ENCODE measurements at places on chromosomes 11 and 22.

DNA sequence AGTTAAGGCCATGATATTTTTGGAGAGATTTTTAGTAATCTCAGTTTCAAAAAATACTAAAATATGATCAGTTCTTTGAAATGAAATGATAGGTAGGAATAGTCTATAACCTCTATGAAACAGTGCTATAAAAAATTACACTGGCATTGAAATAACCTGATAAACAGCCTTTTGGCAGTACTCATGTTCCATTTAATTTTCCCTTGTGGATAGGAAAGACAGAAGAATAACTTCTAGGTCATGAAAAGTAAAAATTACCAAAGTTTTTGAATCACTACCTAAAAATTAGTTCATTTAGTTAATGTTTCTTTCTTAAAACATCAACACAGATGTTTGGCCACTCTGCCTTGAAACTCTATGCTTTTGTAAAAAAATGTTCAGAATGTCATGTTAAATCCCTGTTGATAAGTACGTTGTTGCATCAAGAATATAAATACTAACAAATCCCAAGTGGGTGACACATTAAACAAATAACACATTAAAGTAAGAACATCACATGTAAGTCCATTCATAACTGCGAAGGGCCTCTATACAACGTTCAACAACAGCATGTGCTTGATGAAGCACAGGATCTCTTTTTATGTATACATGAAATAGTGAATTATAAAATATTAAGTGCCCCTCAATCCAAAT, 290.2 kb downstream of the SWAP70 start:
- no peak for DNase-seq

DNA sequence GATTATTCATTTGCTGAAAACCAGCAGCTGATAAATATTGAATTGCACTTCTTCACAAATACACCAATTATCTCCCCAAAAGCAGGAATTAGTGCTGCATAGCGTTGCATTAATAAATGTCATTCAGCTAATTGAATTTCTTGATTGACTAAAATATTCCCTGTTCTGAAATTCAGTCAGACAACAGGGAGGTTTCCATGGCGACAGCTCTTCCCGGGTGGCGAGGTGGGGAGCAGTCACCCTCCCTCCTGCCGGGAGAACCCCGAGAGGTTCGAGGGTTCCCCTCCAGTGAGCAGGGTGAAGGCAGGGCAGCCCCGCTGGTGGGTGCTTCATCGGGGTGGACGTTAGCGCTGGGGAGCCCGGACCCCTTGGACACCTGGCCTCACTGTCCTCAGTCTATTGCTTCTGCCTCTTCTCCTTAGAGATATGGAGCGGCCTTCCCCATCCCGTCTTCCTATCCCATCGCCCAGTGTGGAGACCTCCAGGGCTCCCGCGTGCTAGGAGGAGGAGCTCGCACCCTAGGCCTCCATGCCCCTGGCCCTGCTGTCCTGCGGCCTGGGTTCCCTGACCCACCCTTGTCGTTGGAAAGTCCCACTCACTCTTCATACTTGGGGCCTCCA, 983.5 kb downstream of the BRD1 start:
- DNase-seq, result no peak

- no peak for DNase-seq
Measured at GRCh38 chr22:37417677-37418348, 9.5 kb downstream of the ELFN2 start.

GRCh38 chr11:45431046-45432018, 145.2 kb upstream of the SYT13 start:
- DNase-seq, result no peak

GRCh38 chr11:2293984-2294925, 7.5 kb downstream of the C11orf21 start:
- DNase-seq, result no peak

DNA sequence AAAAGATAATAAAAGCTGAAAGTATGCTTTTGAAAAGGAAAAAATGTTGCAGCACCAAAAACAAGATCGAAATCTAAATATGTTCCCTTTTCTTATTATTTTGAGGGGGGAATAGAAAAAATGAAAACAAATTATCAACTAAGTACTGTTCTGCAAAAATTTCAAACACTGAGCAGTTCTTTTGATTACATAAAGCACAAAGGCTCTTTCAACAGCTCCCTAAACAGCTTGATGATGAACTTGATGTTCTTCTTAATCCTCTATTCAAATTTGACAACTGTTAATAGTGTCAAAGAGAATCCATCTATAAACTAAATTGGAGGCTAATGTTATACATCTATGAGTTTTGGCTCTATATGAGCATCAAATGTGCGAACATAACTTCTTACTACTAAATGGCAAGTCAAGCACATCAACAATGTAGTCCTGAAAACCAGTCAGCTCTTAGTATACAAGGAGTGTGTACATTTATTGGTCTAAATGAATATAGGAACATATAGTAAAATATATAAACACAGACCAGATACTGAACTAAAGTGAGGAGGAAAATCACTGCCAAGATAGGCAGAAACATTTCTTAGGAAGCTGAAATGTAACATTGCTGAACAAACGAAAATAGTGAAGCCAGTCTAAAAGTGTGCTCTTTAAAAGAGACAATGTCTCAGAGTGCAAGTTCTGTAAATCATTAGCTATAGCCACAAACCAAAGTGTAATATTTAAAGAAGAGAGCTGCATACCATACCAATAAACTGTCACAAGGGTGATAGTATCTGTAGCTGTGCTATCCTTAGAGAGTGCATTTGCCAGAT, 94.3 kb downstream of the SOX6 start:
- no peak for DNase-seq

DNA sequence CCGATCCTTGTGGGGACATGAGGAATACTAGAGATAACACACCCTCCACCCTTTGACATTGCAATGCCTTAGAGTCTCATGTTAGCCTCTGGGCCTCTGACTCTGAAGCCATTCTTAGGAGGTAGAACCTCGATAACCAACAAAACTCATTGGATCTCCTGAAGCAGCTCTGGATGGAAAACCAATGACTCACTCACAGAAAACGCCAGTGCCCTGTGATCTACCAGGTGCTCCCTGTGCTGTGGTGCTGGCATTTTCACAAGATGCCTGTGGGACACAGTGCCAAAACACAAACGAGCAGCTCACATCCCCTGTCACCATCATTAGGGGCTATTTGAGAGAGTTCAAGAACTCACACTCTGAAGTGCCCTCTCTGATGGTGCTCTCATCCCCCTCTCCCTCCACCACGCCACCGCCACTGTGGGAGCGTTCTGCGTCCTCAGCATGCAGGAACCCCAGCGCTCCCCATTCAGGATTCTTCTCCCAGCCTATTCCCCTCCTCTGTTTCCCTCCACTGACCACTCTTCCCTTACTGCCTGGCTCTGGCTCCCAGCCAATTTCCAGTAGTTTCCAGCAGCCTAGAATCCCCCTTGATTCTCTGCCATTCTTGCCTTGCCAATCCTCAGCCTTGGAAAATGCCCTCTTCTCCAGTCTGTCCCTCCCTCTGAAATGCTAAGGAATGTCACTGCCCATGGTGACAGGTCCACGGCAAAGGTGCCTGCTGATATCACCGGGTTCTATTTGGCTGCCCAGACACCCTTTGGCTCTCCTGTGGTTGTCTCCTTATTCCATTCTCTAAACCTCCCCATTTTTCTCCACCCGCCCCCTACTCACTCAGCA, 4.7 kb upstream of the POLD4 start:
- DNase-seq, result no peak

DNA sequence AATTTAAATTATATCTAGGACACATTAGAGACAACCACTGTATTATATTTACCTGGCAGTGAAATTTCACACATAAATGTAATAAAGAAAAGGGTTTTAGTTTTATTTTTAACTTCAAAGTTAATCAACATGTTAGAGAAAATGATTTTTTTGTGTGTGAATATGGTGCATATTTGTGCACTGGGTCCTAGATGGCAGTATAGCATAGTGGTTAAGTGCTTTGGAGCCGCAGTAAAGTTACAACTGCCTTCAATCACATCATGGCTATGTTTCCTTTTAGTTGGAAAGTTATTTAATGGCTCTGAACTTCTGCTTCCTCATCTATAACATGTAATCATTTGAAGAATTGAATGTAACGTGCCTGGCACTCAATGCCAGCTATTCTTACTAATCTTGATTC, 108.9 kb upstream of the DDI1 start:
- DNase-seq, result no peak

GRCh38 chr22:43681731-43682360, 130.3 kb downstream of the EFCAB6 start:
- no peak for DNase-seq

DNA sequence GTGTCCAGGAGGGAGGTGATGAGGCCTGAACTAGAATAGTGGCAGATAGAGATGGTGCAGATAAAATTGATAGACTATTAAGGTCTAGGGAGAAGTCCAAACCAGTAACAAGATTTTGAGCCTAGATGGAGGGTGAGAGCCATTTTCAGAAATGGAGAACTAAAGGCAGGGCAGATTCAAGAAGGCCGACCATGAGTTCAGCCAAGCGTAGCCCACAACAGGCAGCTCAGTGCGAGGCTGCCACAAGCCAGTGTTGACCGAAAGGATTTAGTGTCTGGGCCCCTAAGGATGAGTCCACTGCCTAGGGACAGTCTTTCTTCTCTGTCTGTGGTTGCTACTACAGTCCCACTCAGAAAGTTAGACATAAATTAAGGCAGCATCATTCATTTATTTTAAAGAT, 51.7 kb downstream of the PPP2R1B start:
- DNase-seq, result no peak

DNA sequence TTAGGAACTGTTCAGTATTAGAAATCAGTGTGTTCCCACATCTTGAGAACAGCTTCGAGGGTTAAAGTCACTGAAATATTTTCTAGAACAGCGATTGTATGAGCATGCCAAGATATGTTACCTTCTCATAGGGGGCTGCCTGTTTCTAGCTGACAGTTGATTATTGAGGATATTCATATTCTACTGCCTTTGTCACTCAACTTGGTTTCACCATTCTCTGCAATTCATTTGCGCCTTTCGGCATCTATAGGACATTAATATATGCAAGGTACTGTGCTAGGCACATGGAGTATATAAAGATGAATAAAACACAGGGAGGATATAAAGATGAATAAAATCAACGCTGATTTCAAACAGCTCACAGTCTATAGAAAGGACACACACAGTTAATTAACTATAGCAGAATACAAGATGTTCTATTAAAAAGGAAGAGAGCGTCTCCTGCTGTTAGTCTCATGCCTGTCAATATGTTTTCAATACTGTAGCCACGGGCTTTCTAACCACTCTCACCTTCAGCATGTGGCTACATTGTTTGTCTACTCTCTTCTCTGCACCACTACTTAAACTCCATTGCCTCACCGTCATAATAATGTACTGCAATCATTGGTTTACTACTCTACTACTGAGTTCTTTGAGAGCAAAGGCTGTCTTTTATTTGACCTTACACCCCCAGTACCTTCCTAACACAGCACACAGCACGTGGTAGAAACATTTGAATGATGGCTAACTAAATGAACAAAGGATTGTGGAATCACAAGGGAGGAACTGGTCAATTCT, 81.9 kb downstream of the RAB30 start:
- no peak for DNase-seq

DNA sequence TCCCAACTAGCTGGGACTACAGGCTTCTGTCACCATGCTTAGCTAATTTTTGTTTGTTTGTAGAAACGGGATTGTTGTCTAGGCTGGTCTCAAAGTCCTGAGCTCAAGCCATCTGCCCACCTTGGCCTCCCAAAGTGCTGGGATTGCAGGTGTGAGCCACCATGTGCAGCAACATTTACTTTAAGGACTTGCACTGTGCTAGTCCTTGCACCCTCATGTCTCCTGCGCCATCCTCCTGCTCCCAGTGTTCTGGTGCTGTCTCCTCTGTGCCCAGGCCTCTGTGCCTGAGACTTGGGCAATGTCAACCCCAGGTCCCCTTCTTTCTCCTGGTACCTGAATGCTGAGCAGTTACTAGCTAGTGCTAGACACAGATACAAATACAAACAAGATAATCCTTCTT, 26.7 kb downstream of the WEE1 start:
- DNase-seq, result no peak

DNA sequence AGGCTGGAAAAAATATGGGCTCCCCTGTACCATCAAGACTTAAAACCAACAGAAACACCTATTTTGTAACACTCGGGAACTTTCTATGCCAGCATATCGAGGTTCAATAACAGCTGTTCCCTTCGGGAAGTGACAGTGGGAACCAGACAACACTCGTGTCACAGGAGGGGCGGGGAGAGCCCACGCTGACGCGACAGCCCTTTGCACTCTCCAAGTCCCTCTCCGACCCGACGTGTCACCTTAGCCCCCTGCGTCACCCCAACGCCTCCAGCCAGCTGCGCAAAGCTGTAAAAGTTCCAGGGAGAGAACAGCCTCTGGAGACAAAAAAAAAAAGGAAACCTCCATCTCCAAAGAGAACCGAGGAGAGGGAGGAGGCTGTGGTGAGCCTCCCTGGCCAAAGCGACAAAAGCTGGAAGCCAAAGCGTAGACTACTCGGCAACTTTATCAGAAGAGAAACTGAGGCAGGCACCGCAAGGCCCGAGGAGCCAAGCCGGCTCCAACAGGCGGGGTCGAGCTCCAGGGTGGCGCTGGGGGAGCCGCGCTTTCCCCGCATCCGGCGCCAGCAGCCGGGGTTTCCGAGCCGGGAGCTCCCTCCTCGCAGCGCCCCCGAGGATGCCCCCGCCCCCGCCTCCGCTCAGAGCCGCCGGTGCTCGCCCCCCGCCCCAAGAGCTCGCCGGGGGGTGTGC, 751 bp downstream of the ARFGAP3 start:
- peak; percentile 39 for DNase-seq

DNA sequence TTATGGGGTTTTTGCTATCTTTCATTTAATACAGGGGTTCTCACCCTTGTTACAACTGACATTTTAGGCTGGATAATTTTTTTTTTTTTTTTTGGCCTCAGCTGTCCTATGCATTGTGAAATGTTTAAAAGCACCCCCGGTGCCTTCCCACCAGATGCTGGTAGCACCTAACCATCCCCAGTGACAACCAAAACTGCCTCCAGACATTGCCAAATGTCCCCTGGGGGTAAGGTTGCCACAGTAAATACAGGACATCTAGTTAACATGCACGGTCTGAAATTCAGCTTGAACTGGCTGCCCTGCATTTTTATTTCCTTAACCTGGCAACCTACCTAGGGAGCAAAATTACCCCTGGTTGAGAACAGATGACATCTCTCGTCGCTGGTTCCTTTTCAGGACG, 72.4 kb downstream of the CYTH4 start:
- no peak for DNase-seq

DNA sequence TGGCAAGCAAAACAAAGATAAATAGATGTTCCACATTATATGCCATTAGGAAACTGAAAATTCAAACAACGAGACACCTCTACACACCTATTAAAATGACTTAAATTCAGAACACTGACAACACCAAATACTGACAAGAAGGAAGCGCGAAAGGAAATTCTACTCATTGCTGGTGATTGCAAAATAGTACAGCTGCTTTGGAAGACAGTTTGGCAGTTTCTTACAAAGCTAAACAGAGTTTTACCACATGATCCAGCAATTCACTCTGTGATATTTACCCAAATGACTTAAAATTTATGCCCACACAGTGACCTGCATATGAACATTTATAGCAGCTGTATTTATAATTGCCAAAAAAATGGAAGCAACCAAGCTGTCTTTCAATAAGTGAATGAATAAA, 232.6 kb downstream of the CASP12 start:
- no peak for DNase-seq

- DNase-seq, result no peak
Measured at GRCh38 chr22:37998543-37998942, 14.2 kb upstream of the SOX10 start.
